Common myeloid progenitor, CD34-positive (primary cell): ENCODE measurements at places on chromosomes 1 and 21.

- no peak for DNase-seq
These were observed 36.6 kb downstream of the XCL1 start for GRCh38 chr1:168613038-168613451.

DNA sequence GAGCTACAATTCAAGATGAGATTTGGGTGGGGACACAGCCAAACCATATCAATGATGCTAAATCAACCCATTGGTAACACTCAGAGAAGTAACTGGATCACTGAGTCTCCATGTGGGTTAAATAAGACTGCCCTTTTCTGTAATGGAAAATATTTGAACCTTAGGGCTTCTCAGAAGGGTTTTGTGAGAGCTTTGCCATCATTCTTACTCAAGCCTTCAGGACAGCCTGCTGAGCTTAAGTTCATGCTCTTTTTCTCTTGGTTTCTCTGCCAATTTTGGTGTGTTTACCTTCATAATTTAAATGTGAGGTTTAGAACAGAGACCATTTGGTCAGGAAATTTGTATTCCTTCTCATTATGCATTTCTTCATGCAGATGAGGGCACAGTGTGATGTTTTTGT lies 74.7 kb downstream of the DISC1 start:
- no peak for DNase-seq

DNA sequence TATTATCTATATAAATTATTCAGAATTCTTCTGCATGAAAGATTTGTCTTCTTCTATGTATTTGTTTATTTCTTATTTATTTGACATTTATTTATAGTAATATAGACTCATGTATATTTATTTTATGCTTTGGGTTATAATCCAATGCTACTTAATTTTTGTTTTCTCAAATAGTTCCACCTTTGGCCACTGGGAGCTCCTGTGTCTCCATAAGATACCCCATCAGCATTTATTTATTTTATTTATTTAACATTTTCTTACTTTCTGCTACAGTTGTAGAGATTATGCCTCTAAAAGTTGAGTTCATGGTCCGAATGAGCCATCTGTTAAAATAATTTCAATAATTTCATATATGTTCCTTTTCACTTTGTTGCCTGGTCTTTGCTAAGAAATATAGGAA lies 289.4 kb downstream of the ADGRL2 start:
- DNase-seq = peak; percentile 13

DNA sequence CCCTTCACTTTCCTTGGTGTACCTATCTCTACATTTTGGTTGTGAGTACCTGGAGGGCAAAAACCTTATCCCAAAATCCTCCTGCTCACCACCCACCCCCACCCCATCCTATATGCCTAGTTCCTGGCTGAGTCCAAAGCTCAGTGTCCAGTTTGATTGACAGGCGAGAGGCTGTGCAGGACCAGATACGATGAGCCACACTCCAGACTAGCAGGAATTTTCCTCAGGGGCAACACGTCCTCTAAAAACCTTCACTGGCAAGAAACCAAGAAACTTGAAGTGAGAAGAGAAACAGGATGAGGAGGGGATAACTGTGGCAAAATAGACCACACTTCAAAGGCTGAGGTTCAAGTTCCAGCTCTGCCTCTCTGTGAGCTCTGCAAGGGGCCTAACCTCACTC lies 1.1 kb upstream of the SLAMF8 start:
- no peak for DNase-seq

GRCh38 chr1:11948822-11949458 lies 14.4 kb downstream of the PLOD1 start:
- DNase-seq = peak; percentile 27

DNA sequence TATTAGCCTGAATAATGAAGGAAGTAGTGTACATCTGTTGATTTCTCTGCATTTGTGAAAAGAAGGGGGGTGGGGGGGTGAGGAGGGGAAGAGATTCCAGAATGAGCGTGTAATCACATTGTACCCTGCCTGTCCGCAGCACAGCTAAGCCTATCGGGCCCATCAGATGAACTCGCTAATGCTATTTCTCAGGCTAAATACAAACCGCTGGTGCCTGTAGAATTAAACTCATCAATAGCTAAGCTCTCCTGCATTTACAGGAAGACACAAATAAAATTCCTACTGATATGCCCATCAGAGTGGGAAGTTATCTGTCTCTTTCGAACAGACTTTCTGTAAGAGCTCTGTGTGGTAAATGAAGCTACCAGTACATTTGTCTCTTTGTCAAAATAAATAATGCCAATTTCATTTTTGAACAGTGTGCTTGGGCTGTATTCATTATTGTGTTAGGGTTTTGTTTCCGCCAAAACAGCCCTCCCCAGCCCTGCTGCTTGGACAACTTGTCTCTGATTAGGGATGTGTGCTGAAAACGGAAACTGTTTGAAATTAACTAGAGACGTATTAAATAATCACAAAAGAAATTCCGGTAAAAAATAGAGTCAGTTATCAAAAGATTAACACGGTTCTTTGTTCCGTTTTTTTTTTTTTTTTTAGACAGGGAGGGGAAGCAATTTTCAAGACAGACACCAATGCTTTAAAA lies 305.4 kb downstream of the TTLL7 start:
- DNase-seq = no peak
